Activated B cell treated with CpG ODN at 0.5 μM for 24 hours (primary cell): ENCODE measurements at places on chromosomes 12 and 14. TPM values are rescaled to one million over a fixed set of nuclear protein-coding genes. Genes with fewer than 3 reads are reported as not detected.
A peak's percentile ranks its signal among the peaks of the same experiment; 100 is the strongest.

ZC3H14 gene
- total RNA-seq, result 38.7 and 45.0 TPM in 2 replicates

ADAM21 gene
- 0.11 and 0.12 TPM in 2 replicates for total RNA-seq

- DNase-seq, result no peak
- H3K27ac ChIP-seq, result no peak overlapping the region
- no peak overlapping the region for H3K4me3 ChIP-seq
- peaks cover 10% of the 10 kb centered on the region for H3K27me3 ChIP-seq
- no peaks in the 10 kb centered on the region for H3K4me1 ChIP-seq
Observed at GRCh38 chr12:75571656-75572205, 60.3 kb upstream of the KRR1 start.

DNA sequence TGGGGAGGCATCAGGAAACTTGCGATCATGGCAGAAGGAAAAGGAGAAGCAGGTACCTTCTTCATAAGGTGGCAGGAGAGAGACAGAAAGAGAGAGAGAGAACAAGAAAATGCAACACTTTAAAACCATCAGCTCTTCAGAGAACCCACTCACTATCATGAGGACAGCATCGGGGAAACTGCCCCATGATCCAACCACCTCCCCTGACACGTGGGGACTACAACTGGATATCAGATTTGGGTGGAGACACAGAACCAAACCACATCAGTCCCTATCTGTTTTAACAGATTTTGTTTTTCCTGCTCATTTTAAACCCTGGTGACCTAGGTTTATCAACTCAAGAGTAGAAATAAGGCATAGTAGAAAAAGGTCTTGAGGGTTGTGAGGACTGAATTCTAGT lies 210.1 kb upstream of the PLXNC1 start:
- no peaks in the 10 kb centered on the region for H3K4me1 ChIP-seq
- H3K27ac ChIP-seq, result no peak overlapping the region
- peaks cover 3% of the 10 kb centered on the region for H3K27me3 ChIP-seq
- DNase-seq, result no peak

DNA sequence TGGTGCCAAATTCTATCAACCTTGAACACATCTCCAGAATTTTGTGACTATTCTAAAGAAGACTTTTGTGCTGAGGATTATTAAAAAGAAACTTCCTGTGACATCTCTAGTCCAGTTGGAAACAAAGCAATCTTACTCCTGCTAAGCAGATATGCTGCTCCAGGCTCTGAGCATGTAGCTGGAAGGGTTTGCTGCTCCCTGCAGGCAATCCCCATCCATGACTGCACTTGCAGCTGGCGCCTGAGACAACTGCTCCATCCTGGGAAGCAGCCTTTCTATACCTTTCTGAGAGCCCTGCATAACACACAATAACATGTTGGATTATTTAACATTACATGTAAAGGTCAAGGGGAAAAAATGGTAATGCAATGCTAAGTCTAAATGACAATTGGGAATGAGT lies 105.1 kb downstream of the NDUFA12 start:
- H3K4me3 ChIP-seq, result no peak overlapping the region
- no peak for DNase-seq
- H3K27ac ChIP-seq, result no peak overlapping the region
- H3K4me1 ChIP-seq, result peaks cover 2% of the 10 kb centered on the region
- no peaks in the 10 kb centered on the region for H3K36me3 ChIP-seq

TPH2 gene
- not detected in 2 replicates for total RNA-seq

GALNT9 gene
- total RNA-seq, result not detected in 2 replicates

GRCh38 chr14:73476451-73476931 lies 14.2 kb upstream of the RIOX1 start:
- H3K4me3 ChIP-seq, result no peak overlapping the region
- H3K27me3 ChIP-seq, result no peaks in the 10 kb centered on the region
- peaks cover 7% of the 10 kb centered on the region for H3K4me1 ChIP-seq
- no peak overlapping the region for H3K27ac ChIP-seq
- no peak for DNase-seq

GRCh38 chr14:69357544-69358200 lies 40.4 kb downstream of the ERH start:
- H3K4me1 ChIP-seq, result peaks cover 50% of the 10 kb centered on the region
- DNase-seq, result no peak
- H3K27me3 ChIP-seq, result no peaks in the 10 kb centered on the region
- H3K27ac ChIP-seq, result no peak overlapping the region

DNA sequence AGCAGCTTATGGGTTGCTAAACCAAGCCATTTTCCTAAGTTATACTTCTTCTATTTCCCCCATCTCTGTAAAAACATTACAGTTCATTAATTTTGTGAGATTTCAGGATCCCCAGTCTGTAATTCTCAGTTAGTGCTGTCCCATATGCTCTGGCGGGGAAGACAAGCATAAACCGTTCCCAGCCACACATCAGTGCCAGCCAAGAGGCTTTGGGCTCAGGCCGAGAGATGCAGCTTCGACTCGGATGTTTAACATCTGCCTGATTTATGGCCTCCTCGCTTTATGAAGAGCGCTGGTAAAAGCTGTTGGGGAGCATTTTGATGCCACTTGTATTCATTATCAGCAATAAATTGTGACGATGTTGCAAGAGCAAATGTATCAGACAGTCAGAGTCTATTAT lies 349.1 kb upstream of the CCDC196 start:
- no peaks in the 10 kb centered on the region for H3K27me3 ChIP-seq
- H3K27ac ChIP-seq, result no peak overlapping the region
- H3K4me1 ChIP-seq, result no peaks in the 10 kb centered on the region
- H3K4me3 ChIP-seq, result no peak overlapping the region
- no peaks in the 10 kb centered on the region for H3K36me3 ChIP-seq

- H3K4me3 ChIP-seq, result no peak overlapping the region
- no peaks in the 10 kb centered on the region for H3K36me3 ChIP-seq
- H3K27me3 ChIP-seq, result peaks cover 6% of the 10 kb centered on the region
- no peaks in the 10 kb centered on the region for H3K4me1 ChIP-seq
- H3K27ac ChIP-seq, result no peak overlapping the region
Observed at GRCh38 chr14:97061198-97061597, 264.0 kb downstream of the VRK1 start.

DNA sequence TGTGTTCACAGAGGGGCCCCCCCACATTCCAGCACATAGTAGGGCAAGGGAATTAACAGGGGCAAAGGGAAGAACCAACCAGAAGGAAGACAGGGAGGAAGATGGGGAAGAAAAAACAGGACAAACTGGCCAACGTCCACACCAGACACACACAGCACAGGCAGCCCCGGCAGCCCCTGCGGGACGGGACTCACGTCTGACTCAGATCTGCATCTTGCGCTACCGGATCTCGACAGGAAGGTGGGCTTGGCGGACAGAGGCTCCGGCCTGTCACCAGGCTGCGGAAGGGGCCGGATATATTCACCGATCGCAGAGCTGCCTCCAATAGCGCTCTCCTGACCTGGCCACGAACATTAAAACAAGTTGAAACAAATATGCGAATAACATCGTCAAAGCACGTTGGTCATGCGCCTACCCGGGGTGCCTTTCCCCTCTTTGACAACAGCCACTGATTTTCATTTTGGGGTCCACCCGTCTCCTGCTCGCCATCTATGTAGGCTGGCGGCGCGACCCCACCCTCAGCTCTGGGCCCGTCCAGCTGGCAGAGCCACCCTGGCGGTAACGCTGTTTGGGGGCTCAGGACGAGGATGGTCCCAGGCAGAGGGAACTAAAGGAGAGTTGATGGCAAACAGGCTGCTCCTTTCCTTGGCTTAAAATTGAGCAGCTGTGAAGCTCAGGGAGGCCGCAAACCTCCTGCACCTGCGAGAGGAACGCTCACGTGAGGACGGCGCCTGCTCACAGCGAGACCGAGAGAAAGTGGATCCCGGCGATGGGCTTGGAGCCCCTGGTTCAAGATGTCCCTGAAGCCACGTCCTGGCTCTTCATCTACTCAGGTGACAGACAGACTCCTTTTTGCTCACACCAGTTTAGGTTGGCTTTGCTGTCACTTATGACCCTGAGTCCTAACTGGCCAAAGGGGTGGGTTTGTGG lies 113.6 kb downstream of the PIWIL1 start:
- H3K27ac ChIP-seq, result no peak overlapping the region
- DNase-seq, result no peak
- no peaks in the 10 kb centered on the region for H3K27me3 ChIP-seq

- peak overlapping the region; percentile 76 for H3K4me3 ChIP-seq
- H3K4me1 ChIP-seq, result peaks cover 6% of the 10 kb centered on the region
- DNase-seq, result peak; percentile 58
Observed at GRCh38 chr12:42023733-42024494, 120.8 kb downstream of the GXYLT1 start.

DNA sequence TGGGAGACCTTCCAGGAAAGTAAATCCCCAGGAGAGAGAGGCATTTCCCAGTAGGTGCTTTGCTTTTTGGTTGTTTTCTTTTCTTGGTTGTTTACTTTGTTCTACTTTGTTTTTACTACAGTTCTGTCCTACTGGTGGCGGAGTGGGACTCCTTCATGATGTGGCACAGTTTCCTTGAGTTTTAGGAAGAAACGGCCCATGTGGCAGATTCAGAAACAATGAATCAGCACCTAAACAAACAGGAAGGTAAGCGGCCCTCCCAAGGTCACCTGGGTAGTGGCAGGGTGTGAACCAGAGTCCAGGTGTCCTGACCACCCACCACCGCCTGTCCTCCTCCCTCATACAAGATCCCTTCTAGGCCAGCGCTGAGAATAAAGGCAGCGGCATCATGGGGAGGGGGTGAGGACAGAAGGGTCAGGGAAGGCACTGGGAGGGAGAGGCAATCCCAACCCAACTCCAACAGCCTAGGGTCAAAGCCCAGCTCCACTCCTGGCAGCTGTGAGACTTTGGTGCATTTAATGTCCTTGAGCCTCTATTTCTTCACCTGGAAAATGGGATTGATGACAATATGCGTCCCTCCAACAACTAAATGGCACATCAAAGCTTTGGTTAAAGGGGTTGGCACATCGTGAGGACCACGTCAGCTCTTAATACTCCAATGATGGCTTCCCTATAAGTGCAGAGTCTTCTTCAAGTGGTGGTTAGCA lies 111.5 kb upstream of the BCL2L14 start:
- peaks cover 3% of the 10 kb centered on the region for H3K4me1 ChIP-seq
- H3K27me3 ChIP-seq, result peaks cover 13% of the 10 kb centered on the region
- DNase-seq, result no peak
- H3K27ac ChIP-seq, result no peak overlapping the region

DNA sequence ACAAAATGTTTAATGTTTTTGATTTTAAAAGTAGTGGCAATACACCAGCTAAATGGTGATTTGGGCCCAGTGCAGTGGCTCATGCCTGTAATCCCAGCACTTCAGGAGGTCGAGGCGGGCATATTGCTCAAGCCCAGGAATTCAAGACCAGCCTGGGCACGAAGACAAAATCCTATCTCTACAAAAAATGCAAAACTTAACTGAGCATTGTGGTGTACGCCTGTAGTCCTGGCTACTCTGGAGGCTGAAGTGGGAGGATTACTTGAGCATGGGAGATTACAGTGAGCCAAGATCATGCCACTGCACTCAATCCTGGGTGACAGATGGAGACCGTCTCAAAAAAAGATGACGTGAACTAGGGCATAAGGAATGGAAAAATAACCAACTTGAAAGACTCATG lies 4.7 kb downstream of the RPL36AL start:
- H3K4me3 ChIP-seq, result no peak overlapping the region
- peaks cover 49% of the 10 kb centered on the region for H3K36me3 ChIP-seq
- peaks cover 26% of the 10 kb centered on the region for H3K4me1 ChIP-seq
- no peak for DNase-seq

DNA sequence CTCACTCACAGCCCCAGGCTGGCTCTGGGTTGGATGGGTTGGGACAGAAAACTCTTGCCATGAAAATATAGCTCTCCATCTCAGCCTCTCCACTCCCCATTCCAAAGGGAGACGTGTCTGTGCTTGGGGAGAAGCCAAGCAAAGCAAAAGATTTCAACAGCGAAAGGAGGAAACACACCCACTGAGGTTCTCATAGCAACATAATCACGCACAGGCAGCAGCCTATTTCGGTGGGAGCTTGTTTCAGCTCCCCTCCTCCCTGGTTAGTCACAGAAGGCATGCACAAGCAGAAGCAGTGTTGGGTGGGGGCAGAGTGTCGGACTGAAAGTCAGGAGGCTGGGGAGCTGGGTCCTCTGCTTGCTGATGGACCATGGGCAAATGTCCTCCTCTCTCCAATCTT lies 1.9 kb upstream of the PRMT8 start:
- no peak overlapping the region for H3K4me3 ChIP-seq
- peaks cover 51% of the 10 kb centered on the region for H3K27me3 ChIP-seq
- H3K4me1 ChIP-seq, result peaks cover 8% of the 10 kb centered on the region
- H3K36me3 ChIP-seq, result no peaks in the 10 kb centered on the region

DNA sequence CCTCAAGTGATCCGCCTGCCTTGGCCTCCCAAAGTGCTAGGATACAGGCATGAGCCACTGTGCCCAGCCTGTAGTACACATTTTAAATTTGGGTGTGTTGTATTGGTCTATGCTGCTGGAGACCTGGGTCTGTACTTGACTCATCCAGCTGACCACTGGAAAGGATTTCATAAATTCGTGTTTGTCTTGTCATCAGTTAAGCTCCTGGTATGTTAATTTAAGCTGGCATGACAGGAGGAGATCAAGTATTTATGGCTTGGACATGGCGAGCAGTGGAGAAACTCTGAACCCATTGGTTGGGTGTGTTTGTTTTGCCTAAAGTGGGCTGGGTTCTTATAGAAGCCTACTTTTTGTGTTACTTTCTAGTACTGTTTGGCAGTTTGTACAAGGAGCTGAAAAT lies 24.2 kb downstream of the YY1 start:
- no peak overlapping the region for H3K4me3 ChIP-seq
- no peaks in the 10 kb centered on the region for H3K27me3 ChIP-seq
- H3K27ac ChIP-seq, result no peak overlapping the region
- peaks cover 52% of the 10 kb centered on the region for H3K36me3 ChIP-seq

GRCh38 chr12:122422730-122423257 lies 325 bp upstream of the CLIP1 start:
- no peaks in the 10 kb centered on the region for H3K27me3 ChIP-seq
- H3K4me1 ChIP-seq, result peaks cover 56% of the 10 kb centered on the region
- H3K27ac ChIP-seq, result peak overlapping the region; percentile 76
- peaks cover 2% of the 10 kb centered on the region for H3K36me3 ChIP-seq
- peak overlapping the region; percentile 85 for H3K4me3 ChIP-seq

FZD10 gene
- not detected in 2 replicates for total RNA-seq

LMNTD1 gene
- not detected in 2 replicates for total RNA-seq

- DNase-seq, result no peak
- H3K4me3 ChIP-seq, result peak overlapping the region; percentile 91
- H3K4me1 ChIP-seq, result peaks cover 75% of the 10 kb centered on the region
- H3K36me3 ChIP-seq, result peaks cover 27% of the 10 kb centered on the region
- no peaks in the 10 kb centered on the region for H3K27me3 ChIP-seq
Observed at GRCh38 chr12:40225984-40226602, 1.3 kb downstream of the LRRK2 start.

CLEC2A gene
- not detected in 2 replicates for total RNA-seq

COL2A1 gene
- total RNA-seq, result not detected in 2 replicates

- H3K27ac ChIP-seq, result peak overlapping the region; percentile 3
- DNase-seq, result no peak
- H3K4me3 ChIP-seq, result peak overlapping the region; percentile 15
- peaks cover 86% of the 10 kb centered on the region for H3K4me1 ChIP-seq
- no peaks in the 10 kb centered on the region for H3K36me3 ChIP-seq
Observed at GRCh38 chr14:65224799-65225198, 122.5 kb upstream of the MAX start.
